ENCODE measurements at places on chromosomes 6 and 20.

GRCh38 chr6:100886076-100886475 lies 4.9 kb upstream of the ASCC3 start:
- DNase-seq: no peak

- DNase-seq: no peak
Observed at GRCh38 chr6:135162678-135163439, 18.2 kb upstream of the MYB start.

DNA sequence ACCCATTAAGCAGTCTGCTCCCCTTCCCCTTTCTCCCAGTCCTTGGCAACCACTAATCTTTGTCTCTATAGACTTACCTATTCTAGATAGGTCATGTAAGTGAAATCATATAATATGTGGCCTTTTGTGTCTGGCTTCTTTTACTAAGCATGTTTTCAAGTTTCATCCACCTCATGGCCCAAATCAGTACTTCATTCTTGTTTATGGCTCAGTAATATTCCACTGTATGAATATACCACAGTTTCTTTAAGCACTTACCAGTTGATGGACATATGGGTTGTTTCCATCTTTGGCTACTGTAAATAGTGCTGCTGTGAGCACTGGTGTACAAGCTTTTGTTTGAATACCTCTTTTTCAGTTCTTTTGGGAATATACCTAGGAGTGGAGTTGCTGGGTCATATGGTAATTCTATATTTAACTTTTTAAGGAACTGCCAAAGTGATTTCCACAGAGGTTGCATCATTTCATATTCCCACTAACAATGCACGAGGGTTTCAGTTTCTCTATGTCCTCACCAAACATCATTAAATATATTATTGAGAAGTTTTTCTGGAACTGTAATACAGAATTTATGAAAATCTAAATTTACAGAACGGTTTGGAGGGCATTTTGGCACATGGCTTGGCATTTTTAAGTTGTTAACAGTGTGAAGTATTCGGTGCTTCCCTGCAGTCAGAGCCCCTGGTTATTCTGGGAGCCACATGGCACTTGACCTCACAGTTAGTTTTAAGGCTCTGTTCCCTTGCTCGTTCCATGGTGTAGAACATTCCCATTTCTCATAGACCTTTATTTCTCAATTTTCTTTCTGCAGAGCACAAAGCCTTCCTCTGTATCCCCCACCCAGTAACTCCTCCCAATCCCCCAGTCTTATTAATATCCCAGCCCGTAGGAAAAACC lies 27.0 kb upstream of the DTNBP1 start:
- DNase-seq: no peak

DNA sequence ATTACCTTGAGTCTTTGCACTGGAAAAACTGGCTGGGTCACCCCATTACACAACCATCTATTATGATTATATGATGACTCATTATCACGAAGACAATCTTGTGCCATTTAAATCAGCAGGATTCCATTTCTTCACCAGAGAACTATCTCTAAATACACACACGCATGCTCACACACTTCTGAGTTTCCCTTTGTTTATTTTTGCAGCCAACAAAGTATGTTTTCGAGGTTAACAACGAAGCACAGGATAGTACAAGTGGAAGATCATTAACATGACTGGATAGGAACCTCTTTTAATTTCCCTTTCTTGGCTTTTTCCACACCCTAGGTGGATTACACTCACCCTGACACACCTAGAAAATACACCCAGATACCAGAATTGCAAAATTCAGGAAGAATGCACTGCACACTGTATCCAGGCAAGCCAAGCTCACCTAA lies 18.9 kb downstream of the PERP start:
- DNase-seq: no peak

GRCh38 chr6:144158133-144158532 lies 7.8 kb downstream of the STX11 start:
- DNase-seq: no peak

DNA sequence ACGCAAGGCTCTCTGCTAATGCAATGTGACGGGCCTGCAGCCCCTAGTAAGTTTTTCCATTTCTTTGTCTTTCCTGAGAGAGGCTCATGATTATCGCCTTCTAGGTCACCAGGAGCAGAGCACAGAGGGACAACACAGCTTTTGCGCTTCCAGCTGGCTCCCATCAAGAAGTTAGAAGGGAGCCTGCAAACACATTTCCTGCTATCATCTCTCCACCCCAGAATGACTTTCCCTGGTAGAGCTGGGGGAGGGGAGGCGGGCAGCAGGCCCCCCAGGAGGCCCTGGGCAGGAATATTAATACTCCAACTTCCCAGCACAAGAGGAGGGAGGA lies 35.7 kb upstream of the CCDC167 start:
- DNase-seq: no peak

DNA sequence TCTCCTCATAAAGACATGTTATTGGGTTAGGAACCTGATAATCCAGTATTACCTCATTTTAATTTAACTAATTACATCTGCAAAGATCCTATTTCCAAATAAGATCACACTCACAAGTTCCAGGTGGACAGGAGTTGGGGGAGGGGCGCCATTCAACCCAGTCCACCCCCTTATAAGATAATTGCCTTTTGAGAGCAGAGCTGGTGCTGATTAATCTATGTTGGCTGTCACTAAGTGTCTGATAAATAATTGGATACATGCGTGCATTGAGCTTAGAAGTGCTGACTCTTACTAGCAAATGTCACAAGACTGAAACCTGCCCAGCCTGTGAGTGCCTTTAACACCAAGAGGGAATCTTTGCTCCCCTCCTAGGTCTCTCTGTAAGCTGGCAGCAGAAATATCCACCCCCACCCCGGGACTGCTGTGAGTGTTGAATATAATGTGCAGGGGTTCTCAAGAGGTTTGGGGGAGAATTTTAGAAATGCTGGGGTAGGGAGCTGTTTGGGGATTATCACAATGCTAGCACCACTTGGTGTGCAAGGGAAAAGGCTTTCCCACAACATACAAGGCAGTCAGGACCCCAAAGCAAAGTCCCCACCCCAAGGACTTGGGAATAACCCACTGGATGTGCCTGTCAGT lies 87.5 kb downstream of the ANKRD60 start:
- no peak for DNase-seq

All from T follicular helper cell (primary cell).